Kasumi-1 (cell line): ENCODE measurements at places on chromosomes 3 and 15.

DNA sequence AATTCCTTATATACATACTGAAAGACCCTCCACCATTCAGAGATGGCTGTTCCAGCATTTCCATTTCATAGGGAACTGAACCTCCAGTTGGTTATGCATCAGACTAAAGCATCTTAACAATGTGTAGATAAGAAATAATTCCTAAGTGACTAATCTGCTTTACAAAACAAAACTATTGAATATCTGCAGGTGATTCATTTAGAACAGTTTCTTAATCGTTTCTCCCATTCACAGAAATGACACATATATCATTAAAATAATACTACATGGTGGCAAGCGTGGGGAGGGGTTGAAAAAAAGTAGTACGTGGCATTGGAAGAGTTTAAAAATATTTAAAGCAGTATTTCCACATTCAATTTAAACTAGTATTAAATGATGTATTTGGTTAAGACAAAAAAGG is 19.5 kb downstream of the COPS2 start:
- DNase-seq = no peak

DNA sequence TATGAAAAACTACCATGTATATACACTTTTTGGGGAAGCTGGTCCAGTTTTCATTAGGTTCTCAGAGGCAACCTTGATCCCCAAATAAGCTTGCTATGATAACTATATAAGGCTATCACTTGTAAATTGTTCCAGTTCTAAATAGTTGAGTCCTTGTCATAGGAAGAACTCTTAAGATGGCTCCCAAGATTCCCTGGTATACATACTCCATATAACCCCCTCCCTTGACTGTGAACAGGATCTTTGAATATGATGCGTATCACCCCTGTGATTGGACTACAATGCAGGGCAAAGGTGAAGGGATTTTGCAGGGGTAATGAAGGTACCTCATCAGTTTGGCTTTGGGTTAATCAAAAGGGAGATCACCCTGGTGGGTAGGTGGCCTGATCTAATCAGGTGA is 48.6 kb upstream of the TRIM59 start:
- DNase-seq = no peak

DNA sequence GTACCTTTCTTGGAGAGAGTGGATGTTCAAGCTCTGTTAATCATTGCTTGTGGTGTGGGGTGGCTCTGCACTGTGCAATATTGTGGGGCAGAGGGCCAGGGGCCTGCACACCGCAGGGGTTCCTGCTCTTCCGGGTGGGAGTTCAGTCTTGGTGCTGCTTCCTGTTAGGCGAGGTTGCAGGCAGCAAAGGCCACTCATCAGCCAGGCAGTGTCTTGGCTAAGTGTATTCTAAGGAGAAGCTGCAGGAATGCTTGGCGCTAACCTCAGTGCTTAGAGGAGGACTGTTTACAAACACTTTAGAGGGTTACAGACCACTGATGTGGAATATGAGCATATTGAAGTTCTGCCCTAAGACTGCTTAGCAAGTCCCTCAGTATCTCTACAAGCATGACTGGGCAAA is 81.7 kb downstream of the CEP63 start:
- peak; percentile 81 for DNase-seq

- DNase-seq = no peak
Observed at GRCh38 chr3:58361866-58362265, 29.2 kb downstream of the PXK start.

DNA sequence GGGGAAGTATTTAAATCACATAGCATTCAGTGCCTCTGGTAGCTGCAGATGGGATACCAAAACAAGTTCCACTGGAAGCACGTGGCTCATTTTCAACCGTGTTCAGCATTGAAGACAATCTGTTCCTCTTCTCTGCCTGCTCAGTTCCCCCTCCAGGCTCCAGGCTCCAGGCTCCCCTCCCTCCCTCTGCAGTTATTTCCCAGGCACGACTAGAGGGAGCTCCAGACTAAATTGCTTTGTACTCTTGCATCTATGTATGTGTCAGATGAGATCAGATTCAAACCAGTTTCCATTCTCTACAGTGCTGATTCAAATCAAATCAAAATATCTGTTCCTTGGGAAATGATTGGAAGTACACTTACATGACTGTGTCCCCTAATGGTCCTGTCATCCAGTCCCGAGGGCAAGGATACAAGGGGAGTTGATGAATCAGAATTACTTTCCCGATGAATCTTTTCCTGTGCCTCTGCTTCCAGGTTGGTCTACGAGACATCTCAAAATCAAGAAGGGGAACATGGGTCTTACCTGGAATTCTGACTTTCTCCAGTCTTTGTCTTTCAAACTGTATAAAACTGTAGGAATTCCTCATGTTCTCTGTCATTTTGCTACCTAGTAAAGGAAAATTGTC is 600.5 kb downstream of the EDEM1 start:
- DNase-seq = peak; percentile 72

GRCh38 chr15:78950902-78951840 is 6.3 kb upstream of the CTSH start:
- DNase-seq = no peak

DNA sequence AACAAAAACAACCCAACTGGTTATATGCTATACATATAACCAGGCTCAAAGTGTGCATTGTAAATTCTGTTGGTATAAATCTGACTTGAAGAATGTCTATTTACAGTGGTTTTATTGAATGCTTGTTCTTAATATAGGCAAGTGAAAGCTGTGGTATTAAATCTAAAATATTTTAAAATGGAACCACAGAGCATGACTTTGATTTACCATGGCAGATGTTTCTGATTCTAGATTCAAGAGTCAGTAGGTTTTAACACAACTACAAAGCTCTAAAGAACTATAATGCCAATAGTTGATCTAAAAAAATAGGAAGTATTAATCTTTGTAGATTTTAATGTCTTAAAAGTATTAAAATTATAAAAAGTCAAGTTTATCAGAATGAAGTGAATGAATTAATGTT is 141.9 kb upstream of the PLSCR5 start:
- no peak for DNase-seq

GRCh38 chr3:33099701-33100100 is 2.8 kb upstream of the GLB1 start:
- DNase-seq = no peak

GRCh38 chr3:177665122-177665808 is 468.0 kb upstream of the TBL1XR1 start:
- no peak for DNase-seq

- no peak for DNase-seq
Observed at GRCh38 chr3:72633534-72633933, 214.7 kb downstream of the SHQ1 start.

DNA sequence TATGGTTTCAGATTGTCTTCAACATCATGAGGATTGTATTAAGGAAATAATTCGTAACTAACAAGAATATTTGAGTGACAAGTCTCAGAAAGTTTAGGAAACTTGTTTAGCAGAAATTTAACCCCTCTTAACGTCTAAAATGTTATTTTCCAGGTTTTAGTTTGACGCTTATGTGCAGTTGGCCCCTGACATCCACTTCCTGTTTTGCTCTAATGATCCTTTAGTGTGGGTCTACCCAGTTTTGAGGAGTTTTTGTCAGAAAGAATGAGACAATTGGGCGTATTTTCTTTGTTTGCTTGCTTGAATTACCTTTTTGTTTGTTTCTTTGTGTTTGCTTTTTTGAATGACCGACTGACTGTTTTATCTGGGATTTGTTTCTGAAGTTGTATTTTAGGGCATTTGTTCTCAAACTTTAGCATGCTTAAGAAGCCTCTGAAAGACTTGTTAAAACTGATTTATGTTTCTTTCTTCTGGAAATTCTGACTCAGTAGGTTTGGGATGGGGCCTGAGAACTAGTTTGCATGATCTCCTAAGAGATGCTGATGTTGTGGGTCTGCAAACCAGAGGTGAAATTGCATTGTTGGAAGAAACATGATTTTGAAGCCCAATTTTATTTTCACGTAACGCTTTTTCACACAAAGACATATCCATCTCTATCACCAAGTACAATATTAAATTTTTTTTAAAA is 20.6 kb downstream of the RBMS3 start:
- DNase-seq = no peak

GRCh38 chr15:82051664-82052063 is 5.8 kb upstream of the MEX3B start:
- DNase-seq = no peak

DNA sequence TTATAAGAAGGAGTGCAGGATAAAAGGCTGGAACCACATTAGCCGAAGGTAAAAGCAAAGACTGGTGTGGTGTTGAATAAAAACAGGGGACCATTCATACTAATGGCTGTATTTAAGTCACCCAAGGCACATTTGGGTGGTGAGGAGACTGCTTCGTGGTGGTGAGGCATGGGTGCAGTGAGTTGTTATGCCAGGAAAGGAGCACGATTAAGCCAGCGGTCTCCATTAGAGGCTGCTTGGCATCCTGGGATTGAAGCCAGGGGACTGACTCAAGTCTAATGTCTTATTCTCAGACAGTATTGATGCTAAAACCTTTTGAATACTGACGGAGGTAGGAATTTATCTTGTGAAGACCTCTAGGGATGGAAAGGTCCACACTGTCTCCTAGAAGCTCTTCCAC is 21.9 kb downstream of the FEM1B start:
- no peak for DNase-seq

- DNase-seq = no peak
Observed at GRCh38 chr15:47732248-47732647, 14.9 kb downstream of the SEMA6D start.

- no peak for DNase-seq
Observed at GRCh38 chr15:63918317-63918672, 84.5 kb upstream of the HERC1 start.

DNA sequence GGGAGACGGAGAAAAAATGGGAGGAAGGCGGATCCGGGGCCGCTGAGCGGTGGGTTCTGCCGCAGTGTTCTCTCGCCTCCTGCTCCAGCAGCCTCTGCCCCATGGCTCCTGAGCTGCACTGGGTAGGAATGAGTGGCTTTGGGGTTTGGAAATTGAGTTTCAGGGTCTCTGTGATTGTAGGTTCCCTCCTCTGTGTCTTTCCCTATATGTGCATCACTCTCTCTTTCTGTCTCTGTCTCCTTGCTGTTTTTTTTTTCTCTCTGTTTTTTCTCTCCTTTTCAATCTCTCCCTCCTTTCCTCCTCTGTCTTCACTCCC is 1.9 kb downstream of the GRM7 start:
- DNase-seq = no peak

DNA sequence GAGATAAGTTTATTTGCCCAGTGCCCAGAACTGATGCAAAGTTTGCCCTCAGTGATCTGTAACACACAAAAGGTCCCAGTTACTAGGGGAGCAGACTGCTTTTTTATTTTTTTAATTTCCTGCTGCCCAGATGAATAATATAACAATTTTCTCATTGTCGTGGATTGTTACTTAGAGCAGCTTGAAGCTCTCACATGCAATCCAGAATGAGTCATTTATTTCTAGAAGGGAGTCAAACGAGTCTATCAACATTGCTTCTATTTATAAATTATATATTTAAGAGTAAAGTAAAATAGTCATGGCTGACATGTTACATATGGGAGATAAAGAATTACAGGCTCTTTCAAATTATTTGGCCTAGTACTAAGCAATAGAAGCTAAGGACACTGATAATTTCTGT is 41.3 kb downstream of the MEIS2 start:
- no peak for DNase-seq

- DNase-seq = peak; percentile 9
Observed at GRCh38 chr3:130384476-130385025, 39.1 kb downstream of the COL6A5 start.

DNA sequence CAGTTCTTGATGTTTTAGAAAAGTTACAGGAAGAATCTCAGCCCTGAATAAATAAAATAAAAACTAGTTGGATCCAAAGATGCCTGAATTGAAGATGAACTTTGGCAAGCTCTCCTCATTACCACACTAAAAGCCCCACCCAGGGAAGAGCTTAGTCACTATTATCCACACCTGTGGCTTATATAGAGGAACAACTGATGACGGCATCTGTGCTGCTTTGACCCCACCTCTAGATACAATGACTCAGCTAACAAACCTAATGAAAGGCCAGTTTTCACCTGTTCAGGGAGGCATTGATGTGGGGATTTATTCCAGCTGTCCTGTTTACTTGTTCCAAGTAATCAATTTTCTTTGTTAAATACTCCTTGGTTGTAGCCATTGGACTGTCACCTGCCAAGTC is 604.7 kb upstream of the EPHA6 start:
- no peak for DNase-seq

- no peak for DNase-seq
Observed at GRCh38 chr3:118801899-118802298, 232.7 kb downstream of the IGSF11 start.

DNA sequence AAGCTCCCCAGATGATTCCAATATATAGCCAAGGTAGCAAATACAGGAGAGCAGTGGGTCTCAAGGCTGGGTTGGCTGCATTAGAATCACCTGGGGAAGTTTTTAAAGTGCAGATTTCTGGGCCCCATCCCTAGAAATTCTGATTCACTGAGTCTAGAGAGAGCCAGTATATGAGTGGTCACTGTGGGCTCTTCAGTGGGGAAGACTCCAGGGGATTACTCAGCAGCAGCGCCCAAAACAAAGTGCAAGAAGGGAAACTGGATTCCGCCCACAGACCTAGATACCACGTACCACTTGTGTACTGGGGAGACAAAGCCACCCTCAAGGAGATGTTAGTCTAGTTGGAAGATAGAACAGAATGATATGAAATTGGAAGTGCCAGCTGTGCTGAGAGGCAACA is 40.0 kb downstream of the NME9 start:
- no peak for DNase-seq

GRCh38 chr3:42683875-42684598 is 1.3 kb upstream of the KLHL40 start:
- DNase-seq = no peak

DNA sequence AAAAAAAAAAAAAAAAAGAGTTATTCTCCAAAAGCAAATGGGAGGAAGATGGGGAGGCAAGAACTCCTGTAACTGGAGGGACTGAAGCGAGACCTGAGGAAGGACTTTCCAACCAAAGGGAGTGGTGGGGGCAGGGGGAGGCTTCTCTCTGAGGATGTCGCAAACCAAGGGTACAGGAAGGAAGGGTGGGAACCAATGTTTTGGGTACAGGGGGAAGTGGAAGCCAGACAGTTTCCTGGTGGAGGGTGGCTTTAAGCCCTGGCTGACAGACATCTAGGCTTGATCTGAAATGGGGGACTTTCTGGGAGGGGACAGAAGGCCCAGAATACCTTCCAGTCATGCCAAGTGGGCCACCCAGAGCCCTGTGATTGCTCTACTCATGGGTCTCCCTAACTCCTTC is 27.0 kb downstream of the VIPR1 start:
- peak; percentile 73 for DNase-seq

DNA sequence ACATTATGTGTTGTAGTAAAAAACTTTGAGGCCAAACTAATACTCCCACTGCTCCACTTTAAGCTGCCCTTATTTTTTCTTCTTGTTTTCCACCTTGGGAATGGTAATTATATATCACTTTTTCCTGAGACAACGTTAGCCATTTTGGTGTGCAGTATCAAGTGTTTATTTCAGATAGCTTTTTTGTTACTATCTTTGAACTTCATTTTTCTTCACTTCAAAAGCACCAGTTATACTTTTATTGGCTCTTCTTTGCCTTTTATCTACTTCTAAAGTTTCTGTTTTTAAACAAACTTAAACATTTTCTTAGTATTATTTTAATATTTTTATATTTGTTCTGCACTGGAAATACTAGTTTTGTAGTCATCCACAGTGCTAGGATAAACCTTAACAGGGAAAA is 6.5 kb downstream of the TOPAZ1 start:
- DNase-seq = no peak

- peak; percentile 8 for DNase-seq
Observed at GRCh38 chr3:36494461-36495109, 114.3 kb downstream of the STAC start.

GRCh38 chr15:31434588-31435260 is 108.1 kb downstream of the KLF13 start:
- DNase-seq = peak; percentile 74
